ENCODE measurements at places on chromosomes 1 and 21. TPM values are rescaled to one million over a fixed set of nuclear protein-coding genes. Genes with fewer than 3 reads are reported as not detected.

Gene NGF
- not detected for total RNA-seq

Gene OR2T2
- total RNA-seq = not detected

Gene FCRL1
- not detected for total RNA-seq

DNA sequence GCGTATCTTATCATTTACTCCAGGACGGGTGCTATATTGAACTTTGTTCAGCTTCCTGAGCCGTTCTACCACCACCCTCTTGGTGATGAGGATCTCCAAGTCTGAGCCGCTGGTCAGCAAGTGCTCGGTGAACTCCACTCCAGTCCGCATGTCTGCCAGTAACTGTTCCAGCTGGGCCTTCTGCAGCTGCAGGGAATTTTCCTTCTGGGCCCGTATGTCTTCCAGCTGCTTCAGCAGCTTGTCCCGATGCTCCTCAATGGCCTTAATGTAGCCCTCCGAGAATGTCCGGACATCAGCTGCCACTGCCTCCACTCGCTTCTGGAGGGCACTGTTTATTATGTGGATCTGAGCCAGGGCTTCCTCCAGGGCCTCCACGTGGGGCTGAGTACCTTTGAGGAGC, 3.4 kb downstream of the TRIM45 start:
- no peak for DNase-seq

DNA sequence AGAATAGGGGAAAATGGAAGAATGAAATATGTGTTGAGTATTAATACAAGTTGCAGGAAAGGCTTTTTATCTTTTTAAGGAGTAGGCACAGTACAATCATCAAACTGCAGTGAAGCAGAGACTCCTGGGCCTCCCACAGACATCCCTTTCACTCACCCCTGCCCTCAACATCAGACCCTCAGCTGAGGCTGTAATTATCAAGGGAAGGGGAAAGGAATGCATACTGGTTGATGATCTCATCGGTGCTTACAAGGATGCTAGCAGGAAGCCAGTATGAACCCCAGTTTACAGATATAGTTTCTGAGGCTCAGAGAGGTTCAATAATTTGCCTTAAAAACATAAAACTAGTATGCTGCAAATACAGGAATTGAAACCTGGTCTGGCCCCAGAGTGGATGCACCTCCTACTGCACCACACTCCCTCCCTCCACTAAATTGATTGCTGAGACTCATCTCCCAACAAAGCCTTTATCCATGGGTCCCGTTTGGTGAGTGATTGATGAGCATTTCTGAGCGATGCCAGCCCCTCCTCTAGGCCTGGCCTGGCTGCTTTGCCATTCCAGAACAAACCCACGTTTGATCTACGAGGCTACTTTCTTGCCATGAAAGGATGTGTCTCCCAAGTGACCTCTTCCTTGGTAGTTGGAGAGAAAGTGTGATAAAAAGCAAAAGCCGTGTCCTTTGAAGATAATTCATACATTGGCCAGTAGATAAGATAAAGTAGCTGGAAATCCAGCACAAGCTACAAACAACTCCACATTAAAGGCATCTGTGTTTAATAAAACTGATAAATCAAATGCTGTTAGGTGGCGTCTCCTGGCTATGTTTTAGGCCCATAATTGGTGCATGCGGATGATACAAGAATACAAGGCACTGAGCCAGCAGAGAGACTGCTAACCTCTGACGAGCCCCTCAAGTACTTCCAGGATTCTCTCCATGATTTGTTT, 233.9 kb upstream of the CAMK1G start:
- no peak for DNase-seq

GRCh38 chr1:30666756-30667273, 56.6 kb downstream of the MATN1 start:
- DNase-seq = no peak

GRCh38 chr1:40704817-40705733, 13.6 kb downstream of the NFYC start:
- DNase-seq = no peak
